D721Med (cell line): ENCODE measurements at places on chromosomes 12 and 14.

DNA sequence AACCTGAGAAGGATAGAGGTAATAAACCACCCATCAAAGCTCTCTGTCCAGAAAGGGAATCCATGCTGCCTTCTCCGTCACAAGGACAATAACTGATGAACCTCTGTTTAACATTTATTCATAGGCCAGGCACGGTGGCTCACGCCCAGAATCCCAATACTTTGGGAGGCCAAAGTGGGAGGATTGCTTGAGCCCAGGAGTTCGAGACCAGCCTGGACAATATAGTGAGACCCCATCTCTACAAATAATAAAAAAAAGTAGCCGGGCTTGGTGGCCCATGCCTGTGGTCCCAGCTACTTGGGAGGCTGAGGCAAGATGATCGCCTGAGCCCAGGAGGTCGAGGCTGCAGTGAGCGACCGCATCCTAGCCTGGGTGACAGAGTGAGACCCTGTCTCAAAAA lies 7.1 kb upstream of the FOS start:
- no peak for DNase-seq

DNA sequence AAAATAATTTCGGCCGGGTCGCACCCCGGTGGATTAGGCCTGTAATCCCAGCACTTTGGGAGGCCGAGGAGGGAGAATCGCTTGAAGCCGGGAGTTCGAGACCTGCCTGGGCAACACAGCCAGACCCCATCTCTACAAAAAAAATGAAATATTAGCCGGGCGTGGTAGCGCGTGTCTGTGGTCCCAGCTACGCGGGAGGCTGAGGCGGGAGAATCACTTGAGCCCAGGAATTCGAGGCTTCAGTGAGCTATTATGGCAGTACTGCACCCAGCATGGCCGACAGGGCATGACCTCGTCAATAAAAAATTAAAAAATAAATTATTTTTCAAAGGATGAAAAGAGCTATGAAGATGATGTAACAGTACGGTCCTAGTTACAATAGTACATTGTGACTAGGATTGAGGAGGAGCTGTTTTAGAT lies 523 bp downstream of the GTF2H3 start:
- DNase-seq = no peak

DNA sequence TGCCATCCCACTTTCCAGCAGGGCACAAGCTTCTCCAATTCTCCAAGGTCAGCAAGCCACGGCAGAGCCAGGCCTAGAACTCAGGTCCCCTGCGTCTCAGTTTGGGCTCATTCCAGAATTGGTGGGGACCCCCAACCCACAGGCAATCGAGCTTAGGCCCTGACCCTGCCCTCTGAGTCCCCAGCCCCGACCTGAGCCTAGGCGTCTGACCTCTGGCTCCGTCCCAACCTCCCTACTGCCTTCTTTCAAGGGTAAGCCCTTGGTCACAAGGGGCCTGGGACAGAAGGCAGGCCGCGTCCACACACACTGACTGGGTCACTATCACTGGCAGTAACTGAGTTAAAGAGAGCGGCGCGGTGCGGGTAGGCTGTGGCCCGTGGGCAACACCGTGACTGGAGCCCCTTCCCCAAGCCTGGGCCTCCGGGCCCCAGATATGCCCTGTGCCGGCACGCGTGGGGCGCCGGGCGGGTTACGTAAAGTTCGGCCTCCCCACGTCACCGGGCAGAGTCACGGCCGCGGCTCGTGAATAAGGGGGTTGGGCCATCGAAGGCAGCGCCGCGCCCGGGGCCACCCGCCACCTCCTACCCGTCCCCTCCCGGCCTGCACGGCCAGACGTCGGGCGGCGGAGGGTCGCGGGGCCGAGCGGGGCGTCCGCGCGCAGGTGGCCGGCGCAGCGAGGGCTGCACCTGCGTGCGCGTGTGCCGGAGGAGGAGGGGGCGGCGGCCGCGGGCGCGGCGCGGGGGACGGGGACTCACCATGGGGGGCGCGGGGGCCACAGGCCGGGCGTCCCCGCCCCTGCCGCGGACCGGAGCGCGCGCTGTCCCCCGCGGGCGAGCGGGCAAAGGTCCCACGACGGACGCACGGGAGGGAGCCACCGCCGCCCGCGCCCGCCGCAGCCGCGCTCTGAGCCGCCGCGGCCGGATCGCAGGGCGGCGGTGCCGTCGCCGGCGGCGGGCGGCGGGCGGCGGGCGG lies 516 bp downstream of the ANKRD9 start:
- no peak for DNase-seq

- no peak for DNase-seq
Measured at GRCh38 chr14:103122585-103122946, 695 bp upstream of the TNFAIP2 start.

DNA sequence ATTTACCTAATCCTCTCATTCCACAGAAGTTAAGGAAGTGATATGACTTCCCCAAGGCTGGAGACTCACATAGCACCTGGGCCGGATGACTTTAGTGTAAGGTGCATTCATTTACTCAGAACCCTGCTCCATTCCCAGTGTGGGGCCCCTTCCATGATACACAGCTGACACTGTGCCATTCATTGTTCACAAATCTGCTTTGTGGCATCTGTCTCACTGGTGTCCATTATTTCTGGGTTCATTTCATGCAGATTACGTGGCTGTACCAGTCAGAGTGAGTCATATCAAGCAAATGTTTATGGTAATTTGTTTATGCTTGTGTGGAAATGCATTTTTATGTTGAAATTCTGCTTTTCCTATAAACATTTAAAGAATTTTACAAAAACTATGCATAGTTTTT lies 5.2 kb downstream of the ANO4 start:
- DNase-seq = no peak

DNA sequence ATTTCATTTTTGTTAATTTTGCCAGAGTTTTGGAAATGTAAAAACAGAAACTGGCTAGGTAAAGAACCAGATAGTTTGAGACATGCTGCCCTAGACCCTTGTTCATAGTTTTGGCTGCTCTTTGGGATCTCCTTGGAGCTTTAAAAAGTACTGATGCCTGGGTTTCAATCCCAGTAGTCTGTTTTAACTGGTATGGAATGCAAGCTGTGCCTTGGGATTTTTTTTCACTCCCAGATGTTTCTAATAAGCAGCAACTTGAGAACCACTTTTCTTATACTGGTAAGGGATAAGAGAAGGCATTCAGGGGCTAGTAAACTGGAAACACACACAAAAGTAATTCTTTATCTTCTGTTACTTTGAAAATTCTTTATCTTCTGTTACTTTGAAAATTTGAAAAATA lies 18.8 kb downstream of the SLC35F4 start:
- DNase-seq = no peak

GRCh38 chr14:63361790-63362189 lies 43.1 kb upstream of the GPHB5 start:
- no peak for DNase-seq

DNA sequence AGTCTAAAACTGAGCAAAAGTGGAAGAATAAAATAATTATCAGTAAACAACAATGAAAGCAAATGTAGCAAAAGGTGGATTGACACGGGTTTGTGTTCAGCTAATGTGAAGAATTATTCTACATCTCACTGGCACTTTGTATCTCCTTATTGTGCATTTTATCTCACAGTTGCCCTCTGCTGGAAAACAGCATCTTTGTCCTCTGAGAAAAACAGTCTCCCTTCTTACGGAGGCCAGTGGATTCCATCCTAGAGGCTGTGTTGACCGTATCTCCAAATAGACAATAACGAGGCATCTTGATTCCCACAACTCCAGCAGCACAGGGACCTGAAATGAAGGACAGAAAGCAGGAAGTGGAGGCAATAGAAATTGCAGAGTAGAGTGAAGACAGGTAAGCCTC lies 51.3 kb upstream of the PLBD1 start:
- DNase-seq = no peak

DNA sequence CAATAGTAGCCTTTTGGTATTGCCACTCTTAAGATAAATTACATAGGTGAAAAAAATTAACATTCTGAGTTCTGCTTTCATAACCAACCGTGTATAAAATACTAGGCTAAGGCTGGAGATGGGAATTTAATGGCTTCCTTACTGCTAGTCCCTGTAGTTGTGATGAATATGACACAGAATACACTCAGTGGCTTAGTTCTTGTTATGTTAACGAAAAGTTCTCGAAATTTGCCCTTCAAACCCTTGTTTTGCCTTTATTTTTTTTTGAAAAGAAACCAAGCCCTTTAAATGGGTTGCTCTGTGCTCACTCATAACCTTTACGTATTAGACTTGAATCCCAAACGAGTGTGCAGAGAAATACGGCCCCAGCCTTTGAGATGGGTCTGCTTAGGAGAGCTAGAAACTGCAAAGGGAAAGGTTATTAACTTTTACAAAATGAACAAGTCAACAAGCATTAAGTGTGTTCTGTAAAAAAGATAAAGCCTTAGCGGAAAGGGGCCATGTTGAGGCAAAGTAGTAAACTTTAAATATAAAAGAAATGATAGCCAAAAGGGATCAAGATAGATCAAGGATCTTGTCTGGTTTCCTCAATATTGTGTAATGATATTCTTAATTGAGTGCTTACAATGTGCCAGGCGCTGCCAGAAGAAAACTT lies 1.7 kb downstream of the NUDT4 start:
- DNase-seq = no peak

- no peak for DNase-seq
Measured at GRCh38 chr14:68501614-68502052, 291.2 kb downstream of the ZFP36L1 start.

DNA sequence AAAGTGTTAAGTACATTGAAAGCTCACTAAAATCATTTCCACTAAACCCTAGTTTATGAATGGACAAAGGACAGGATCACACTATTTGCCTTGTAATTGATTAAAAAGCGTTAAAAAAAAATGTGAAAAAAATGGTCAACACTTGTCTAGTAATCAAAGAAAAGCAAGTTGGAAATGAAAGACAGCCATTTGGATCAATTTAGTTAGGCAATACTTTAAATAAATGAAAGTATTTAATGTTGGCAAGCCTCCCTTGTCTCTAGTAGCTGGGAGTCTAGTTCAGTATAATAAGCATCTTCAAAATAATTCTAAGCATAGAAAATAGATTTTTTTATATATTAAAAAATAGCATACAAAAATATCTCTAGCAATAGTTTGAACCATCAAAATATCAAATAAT lies 14.2 kb upstream of the CNIH1 start:
- DNase-seq = no peak

- no peak for DNase-seq
Measured at GRCh38 chr12:113262710-113263109, 41.4 kb downstream of the TPCN1 start.

GRCh38 chr12:104568487-104568868 lies 111.7 kb downstream of the CHST11 start:
- no peak for DNase-seq

- no peak for DNase-seq
Measured at GRCh38 chr12:66409195-66409871, 107.0 kb downstream of the HELB start.

- no peak for DNase-seq
Measured at GRCh38 chr14:80560800-80561657, 349.7 kb upstream of the DIO2 start.

DNA sequence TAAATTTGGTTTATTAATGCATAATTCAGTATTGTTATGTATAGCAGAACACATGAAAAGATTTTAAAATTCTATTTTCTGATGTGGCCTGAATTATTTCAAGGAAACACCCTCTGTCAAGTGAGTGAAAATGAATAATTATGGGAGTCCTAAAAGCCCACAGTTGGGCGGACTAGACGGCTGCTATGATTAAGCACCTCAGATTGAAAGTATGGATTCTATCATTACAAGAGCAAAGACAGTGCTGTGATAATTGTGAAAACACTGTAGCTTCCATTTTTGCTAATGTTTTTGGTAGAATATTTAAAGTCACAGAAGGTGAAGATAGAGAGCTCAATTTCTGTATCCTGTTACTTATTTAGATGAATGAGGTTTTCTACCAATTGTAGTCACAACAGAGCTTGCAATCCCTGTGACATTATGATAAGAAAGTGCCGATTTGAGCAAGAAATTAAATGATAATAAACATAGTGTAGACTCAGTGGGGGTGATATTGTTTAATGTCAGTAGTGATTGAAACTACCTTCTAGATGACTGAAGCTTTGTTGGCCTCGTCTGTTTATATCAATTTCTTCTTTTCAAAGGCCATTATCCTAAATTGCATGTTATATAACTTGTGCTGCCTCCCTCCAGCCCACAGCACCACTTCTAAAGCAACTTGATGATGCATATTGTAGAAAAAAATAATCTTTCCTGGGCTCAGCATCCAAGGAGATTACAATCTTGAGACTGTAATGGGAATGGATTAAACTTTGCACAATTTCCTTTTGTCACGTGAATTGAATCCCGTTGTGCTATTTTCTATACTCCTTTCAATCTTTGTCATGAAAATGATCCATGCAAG lies 359.8 kb downstream of the BTG1 start:
- no peak for DNase-seq

DNA sequence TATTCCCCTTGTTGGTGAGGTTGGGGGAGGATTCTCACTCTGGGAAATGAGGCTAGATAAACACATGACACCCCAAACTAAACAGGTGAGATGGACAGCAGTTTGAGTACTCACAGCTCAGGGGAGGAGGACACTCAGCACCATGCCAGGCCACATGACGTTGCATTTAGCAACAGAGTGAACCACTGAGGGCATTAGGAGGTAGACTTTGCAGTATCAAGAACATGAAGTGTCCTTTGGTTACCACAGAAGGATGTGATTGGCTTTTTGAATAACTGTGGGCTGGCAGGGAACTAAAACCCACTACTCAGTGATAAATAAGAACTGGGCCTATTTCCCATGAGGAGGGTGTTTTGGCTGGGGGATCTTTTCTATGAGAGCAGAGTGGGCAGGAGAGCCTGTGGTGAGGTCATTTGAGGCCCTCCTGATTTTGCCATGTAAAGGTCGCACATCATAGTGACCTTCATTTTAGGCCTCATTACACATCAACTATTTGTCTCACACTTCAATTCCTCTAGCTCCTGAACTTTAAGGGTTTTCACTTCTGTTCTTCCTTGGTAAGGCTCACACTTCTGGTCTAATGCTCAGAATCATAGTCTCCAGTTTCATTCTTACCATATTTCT lies 89.8 kb upstream of the PRKD1 start:
- DNase-seq = no peak

DNA sequence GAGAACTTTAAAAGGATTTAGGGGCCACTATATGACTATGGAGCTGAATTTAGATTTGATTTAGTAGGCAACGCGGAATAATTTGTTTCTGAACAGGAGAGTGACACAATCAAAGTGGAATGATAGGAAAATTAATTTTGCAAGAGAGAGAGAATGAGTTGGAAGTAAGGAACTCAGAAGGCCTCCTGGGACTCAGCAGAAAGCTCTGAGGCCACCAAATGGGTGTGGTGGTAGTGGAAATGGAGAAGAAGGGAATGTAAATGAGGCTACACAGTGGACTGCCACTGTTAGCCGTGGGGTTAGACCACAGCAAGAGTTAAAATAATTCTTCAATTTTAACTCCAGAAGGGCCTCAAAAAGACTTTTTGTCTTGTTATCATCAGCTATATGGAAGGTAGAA lies 102.7 kb downstream of the LRRK2 start:
- DNase-seq = no peak

GRCh38 chr12:109951136-109951535 lies 45.0 kb downstream of the GIT2 start:
- no peak for DNase-seq

GRCh38 chr12:113997365-113997764 lies 31.2 kb upstream of the RBM19 start:
- DNase-seq = no peak
